ENCODE measurements at places on chromosomes 5 and 9. TPM values are rescaled to one million over a fixed set of nuclear protein-coding genes. Genes with fewer than 3 reads are reported as not detected.

DNA sequence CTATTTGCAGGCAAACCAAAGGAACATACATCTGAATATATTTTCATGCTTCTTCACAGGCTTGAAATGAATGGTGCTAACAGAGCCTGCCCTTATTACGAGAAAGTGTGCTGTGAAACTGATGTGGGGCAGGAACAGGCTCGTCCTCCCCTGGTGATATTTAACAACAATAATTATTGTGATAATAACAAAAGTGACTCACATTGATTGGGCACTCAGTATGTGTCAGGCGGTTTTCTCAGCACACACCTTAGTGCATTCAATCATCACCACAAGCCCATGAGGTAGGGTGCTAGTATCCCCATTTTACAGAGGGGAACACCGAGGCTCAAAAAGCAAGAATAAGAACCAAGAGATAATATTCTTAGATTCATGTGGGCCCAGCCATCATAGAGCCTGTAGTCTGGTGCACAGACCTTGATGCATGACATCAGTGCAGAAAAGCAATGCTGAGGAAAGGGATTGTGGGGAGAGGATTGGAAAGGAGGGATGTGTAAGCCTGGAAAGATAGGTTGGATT is 18.1 kb upstream of the BOD1 start:
- H3K27ac ChIP-seq = no peak overlapping the region
- H3K4me1 ChIP-seq = no peaks in the 10 kb centered on the region
- no peak for DNase-seq

Gene SVEP1
- total RNA-seq = 6.0 TPM

DNA sequence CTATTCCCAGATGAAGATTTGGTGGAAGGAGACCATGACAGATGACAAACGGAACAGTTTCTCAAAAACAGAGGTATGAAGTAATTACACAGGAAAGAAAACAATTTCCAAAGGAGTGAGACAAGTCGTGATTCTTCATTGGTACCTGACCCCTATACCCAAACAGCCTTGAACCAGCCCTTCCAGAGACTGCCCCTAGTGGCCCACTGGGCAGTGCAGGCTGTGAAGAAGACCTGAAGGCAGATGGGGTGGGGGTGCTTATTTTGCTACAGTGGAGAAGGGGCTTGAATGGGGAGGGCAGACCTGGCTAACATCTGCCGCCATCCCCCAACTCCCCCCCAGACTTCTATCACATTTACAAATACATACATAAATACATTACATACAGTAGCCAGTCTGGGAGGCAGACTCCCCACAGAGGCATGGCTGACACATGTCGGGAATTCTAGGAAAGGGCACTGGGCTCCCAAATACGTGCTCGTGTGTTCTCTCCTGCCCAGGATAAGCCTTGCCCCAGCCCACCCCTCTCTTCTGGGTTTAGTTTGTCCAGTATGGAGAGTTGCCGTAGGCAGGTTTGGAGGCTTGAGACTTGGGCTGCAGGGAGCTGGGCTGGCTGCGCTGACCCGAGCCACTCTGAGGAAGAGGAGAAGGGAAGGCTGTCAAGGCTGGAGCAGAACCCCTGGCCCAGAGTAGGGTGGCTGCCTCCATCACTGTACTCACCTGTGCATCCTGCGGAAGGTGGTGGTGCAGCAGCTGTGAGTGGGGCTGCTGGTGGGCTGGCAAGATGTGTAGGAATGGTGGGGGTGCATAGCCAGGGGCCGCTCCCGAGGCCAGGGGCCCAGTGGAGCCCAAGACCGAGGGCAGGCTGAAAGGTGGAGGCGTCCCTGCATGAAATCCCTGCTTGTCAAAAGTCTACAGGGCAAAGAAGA is 105.3 kb downstream of the UBE2R2 start:
- H3K36me3 ChIP-seq = no peaks in the 10 kb centered on the region
- no peaks in the 10 kb centered on the region for H3K27me3 ChIP-seq
- H3K4me3 ChIP-seq = no peak overlapping the region

Gene PTPN3
- total RNA-seq = 47.7 TPM

- no peaks in the 10 kb centered on the region for H3K36me3 ChIP-seq
- H3K4me3 ChIP-seq = no peak overlapping the region
- H3K27ac ChIP-seq = no peak overlapping the region
- DNase-seq = no peak
- H3K27me3 ChIP-seq = no peaks in the 10 kb centered on the region
Observed at GRCh38 chr5:67855523-67855922, 360.0 kb upstream of the PIK3R1 start.
